Posterior cingulate gyrus (tissue), 11 donors: ENCODE measurements at places on chromosomes 7 and 10.

DNA sequence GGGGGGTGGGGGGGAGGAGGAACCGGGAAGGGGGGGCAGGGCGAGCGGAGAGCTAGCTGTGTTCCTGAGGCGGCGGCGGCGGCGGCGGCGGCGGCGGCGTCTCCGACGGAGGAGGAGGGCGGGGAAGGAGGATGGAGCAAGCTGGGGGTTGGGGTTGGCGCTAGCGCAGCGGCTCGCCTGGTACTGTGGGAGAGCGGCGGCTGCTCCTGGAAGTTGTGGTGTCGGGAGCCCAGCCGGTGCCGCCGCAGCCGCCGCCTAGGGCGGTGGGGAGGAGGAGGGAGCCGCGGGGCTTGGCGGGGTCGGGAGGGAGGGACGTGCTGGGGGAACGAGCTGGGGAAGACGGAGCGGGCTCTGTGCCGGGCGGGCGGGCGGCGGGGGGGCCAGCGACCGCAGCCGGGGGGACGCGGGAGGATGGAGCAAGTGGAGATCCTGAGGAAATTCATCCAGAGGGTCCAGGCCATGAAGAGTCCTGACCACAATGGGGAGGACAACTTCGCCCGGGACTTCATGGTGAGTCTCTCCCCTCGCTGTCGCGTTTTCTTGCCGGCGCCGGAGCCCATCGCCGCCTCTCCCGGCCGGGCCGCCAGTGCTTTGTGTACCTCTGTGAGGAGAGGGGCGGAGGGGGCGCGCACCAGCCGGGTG is at the start of gene PTPN12:
TSS of gene PTPN12 (plus strand) at position 160 of the 642 bp plus-strand sequence. CDS start at position 412, 252 bp downstream.
- peak; percentile 62 for DNase-seq

GRCh38 chr10:122221958-122222357 is 49.1 kb upstream of the BTBD16 start:
- DNase-seq = no peak

- no peak for DNase-seq
These were observed 236.3 kb upstream of the IGFBP3 start for GRCh38 chr7:46157404-46157803.

DNA sequence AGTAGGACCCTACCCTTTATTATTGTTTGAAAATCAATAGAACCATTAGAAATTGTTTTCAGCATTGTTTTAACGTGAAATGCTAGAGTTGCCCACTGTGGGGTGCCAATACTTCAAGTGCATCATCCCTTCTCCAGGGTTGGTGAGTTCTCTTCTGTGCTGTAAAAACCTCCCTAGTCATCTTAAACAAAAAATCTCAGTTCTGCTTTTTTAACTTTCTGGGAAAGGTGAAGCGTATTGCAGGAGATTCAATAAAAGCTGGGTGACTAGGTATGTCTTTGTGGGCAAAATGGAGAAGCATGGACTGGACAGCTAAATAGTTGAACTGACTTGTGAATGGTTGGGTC is 699.1 kb downstream of the SUGCT start:
- DNase-seq = no peak

- no peak for DNase-seq
These were observed 29.3 kb upstream of the C10orf53 start for GRCh38 chr10:49649936-49650723.

DNA sequence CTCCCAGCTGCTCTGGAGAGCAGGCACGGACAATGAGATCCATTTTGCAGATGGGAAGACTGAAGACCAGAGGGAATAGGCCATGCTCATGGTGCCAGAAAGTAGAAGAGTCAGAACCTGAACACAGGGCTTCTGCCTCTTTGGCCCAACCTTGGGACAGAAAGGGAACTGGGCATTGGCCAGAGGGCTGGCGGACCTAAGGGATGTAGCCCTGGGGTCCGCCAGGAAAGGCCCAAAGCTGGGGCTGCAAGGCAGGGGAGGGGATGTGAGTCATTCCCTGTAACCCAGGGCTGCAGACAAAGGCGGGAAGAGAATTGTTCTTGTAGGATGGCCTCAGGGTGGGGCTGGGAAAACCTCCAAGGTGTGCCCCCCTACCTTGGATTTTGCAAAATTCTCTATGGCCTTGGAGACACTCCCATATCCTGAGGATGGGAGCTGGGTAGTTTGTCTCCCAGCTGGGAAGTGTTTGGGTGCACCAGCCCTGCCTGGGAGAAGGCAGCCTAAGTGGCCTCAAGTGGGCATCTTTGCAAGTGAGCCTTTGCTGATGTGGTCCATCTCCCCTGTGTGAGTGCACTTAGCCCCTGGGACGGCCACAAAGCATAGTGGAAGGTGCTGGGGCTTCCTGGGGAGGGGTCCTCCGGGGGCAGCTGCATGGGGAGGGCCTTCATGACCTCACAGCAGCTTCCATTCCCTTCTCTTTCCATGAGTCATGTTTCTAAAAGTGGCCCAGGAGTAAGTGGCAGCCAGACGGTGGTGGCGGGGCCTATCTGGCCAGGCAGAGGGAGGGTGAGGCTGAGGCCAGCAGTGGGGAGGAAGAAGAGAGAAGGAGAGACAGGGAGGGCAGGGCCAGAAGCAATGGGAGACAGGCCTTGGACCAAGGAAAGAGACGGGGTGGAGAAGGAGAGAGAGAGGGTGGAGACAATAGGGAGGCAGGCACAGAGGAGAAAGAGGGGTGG is 9.2 kb downstream of the AQP1 start:
- peak; percentile 85 for DNase-seq

DNA sequence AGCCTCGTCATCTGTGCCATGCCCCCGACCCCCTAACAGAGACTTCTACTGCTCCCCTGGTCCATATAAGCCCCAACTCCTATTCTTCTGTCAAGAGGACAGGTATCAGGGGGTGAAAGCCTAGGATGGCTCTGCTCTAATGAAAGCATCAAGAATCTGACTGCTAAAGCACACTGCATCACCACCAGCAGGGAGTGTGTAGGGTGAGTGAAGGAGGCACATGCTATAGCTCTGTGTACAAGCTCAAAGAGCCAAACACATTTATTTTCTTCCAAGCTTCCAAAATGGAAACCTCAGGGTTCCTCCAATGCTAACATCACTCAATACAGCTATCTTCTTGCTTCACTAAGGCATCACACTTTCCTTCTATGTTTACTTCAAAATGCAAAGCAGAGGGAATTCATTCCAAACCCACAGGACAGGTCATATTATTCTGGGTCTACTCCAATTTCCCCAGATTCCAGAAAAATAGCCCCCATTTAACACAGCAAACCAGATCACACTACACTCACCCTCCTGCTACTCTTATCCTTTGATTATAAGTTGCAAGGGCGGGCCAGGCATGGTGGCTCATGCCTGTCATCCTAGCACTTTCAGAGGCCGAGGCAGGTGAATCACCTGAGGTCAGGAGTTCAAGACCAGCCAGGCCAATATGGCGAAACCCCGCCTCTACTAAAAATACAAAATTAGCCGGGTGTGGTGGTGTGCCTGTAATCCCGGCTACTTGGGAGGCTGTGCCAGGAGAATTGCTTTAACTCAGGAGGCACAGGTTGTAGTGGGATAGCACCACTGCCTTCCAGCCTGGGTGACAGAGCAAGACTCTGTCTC is 36.6 kb downstream of the RHEB start:
- no peak for DNase-seq

- DNase-seq = no peak
These were observed 20.9 kb upstream of the PPIA start for GRCh38 chr7:44775383-44776107.

- DNase-seq = no peak
These were observed 84.6 kb downstream of the VPS50 start for GRCh38 chr7:93316730-93317129.

DNA sequence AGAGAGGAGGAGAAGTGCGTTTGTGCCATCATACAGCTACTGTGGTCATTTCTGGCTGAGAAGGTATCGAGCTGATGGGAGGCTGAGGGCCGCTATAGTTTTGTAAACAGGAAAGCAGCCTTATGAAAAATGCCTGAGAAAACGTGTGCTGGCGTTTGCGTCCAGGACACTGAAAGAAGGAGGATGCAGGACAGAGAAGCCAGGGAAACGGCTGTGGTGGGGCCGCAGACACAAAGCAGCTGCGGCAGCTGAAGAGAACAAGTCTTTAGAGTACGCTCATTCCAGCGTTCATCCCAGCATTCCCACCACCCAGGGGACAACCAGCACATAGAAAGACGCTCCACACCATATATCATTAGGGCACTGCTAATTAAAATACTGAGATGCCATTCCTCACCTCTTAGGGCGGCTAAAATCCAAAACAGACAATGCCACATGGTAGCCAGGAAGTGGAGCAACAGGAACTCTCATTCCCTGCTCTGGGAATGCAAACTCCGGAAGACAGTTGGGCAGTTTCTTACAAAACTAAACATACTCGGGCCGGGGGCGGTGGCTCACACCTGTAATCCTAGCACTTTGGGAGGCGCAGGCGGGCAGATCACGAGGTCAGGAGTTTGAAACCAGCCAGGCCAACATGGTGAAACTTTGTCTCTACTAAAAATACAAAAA is 18.4 kb downstream of the GNA12 start:
- DNase-seq = no peak

- DNase-seq = no peak
These were observed 79.8 kb downstream of the ADARB2 start for GRCh38 chr10:1657479-1657878.

DNA sequence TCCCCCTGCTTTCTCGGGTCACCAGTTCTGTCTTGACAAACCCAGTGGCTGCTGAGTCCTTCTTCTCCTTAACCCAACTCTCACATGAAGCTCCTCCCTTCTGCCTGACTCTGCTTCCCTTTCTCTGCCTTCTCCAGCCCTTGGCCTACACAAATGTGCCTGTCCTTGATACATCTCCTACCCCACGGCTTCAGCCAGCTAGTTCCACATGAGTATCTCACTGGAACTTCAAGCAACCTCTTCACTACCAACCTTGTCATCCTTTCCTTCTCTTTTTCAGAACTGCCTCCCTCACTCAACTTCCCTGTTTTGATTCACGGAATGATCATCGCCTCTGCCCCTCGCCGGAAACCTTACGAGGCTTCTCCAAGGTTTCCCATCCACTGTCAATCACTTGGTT is 55.9 kb downstream of the PDIA4 start:
- DNase-seq = no peak

DNA sequence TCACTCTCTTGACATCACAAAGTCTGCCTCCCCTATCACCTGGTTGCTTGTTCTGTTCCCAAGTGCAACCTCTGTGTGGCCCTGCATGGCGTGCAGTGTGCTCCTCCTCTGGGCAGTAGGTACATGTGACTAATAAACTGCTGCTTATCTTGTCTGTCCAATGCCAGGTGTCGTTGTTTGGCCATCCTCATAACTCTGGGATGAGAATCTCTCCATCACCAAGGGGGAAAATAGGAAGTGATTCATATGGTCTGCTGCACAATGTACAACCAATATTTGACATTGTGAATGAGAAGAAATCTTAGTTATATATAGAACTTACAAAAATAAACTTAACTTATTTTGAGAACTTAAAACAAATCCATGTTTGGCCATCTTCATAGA is 135.2 kb downstream of the INHBA start:
- no peak for DNase-seq

GRCh38 chr10:8435186-8436055 is 380.9 kb downstream of the GATA3 start:
- no peak for DNase-seq

GRCh38 chr7:30147785-30148184 is 13.0 kb downstream of the MTURN start:
- no peak for DNase-seq

DNA sequence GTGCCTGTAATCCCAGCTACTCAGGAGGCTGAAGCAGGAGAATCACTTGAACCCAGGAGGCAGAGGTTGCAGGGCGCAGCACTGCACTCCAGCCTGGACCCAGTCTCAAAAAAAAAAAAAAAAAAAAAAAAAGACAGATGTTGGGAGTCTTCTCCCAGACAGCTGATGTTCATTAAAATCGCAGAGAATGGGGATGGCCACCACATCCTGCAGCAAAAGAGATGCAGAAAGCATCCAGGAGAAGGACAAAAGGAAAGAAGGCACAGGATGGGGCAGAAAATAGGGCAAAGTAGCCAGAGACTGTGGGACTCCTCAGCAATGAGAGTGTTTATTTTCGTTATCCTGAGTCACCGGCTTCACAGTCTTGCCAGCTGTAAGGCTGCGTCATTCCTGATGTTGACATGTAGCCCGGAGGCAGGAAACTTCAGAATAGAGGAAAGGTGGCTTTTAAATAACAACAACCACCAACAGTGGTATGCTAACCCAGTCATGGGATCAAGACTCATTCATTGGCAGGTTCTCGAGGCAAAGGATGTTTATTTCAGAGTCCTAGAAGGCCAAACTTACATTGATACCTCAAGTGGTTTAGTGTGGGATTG is 149.5 kb upstream of the SVIL start:
- DNase-seq = no peak

DNA sequence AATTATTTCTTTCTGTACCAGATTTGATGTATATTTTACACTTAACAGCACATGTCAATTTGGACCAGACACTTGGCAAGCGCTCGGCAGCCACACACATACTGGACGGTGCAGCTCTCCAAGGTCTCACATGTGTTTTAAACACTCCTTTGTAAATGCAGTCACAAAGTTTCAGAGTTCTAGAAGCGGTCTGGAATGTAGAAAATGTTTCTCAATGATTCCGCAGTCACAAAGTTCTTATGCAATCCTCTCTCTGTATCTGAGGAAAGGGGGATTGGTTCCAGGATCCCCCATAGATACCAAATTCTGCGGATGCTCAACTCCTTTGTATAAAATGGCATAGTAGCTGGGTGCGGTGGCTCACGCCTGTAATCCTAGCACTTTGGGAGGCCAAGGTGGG is 253.0 kb upstream of the GRB10 start:
- no peak for DNase-seq

- no peak for DNase-seq
These were observed 28.5 kb downstream of the AMZ1 start for GRCh38 chr7:2716488-2716887.

GRCh38 chr7:66844552-66845378 is 76.3 kb upstream of the TMEM248 start:
- peak; percentile 96 for DNase-seq

DNA sequence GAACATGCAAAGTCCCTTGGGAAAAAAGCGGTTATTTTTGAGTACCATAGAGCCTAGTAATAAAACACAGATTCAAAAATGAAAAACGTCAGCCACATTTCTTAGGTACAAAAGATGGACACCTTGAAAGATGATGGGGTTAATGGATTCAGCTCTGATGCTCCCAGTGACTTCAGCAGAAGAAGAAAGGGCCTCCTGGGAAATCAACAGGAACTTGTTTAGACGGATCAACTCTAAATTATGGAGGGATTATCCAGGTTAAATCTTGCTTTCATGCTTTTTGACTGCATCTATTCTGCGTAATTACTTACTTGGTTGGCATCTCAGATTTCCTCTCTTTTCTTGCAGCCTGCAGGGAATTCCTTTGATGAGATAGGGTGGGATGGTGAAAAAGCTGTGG is 82.5 kb downstream of the TMEM178B start:
- DNase-seq = no peak

DNA sequence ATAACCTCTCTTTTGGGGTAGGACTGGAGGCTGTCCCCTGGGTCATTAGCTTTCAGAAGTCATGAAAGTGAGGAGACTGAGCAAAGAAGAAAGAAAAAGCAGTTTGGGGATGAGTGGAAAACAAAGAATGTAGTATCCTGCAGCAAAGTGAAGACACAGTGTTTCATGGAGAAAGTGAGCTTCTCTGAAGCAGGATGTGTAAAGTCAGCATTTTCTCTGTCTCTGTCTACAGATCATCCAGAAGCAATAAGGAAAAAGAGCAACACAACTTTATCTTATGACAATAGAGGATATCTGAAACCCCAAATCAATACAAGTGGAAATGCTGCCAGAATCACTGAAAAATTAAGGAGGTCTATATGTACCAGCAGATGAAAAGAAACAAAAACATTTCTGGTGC is 28.4 kb upstream of the ZNF248 start:
- no peak for DNase-seq

GRCh38 chr10:11603741-11604140 is 7.7 kb downstream of the USP6NL start:
- no peak for DNase-seq
